ENCODE measurements at places on chromosomes 7 and 10. TPM values are rescaled to one million over a fixed set of nuclear protein-coding genes. Genes with fewer than 3 reads are reported as not detected.

Gene POLR2J
- total RNA-seq = 43.6 TPM

Gene SOSTDC1
- 0.12 TPM for total RNA-seq

Gene GIMAP5
- 9.8 TPM for total RNA-seq

Gene GDF2
- not detected for total RNA-seq

Gene CPED1
- total RNA-seq = 58.6 TPM

Gene UNC5B
- 115 TPM for total RNA-seq

Gene FKBP6
- total RNA-seq = not detected

Gene DUSP5
- 15.9 TPM for total RNA-seq

Gene TRIM50
- total RNA-seq = 1.3 TPM

Gene NXPH1
- 0.95 TPM for total RNA-seq

Gene HYAL4
- total RNA-seq = not detected

Gene RUFY2
- 25.0 TPM for total RNA-seq

- no peak for DNase-seq
Measured at GRCh38 chr7:35998481-35998880, 154.6 kb upstream of the EEPD1 start.

DNA sequence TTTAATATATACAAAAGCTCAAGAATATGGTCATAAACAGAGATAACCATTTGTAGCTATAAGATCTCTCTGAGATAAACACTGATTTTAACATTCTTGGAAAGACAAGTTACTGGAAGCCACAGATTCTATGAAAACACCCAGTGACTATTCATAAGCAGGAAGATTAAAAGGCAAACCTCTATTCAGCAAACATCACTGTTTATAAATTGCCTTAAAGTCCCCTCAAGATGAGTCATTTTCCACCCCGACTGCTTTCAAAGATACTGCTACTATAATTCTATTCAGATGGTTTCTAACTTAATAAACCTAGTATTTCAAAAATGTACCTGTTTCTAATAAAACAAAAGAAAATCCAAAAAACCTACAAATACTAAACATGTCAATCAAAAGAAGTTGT, 21.0 kb downstream of the TM9SF3 start:
- no peak for DNase-seq

GRCh38 chr10:73800560-73801252, 10.7 kb downstream of the NDST2 start:
- DNase-seq = no peak

DNA sequence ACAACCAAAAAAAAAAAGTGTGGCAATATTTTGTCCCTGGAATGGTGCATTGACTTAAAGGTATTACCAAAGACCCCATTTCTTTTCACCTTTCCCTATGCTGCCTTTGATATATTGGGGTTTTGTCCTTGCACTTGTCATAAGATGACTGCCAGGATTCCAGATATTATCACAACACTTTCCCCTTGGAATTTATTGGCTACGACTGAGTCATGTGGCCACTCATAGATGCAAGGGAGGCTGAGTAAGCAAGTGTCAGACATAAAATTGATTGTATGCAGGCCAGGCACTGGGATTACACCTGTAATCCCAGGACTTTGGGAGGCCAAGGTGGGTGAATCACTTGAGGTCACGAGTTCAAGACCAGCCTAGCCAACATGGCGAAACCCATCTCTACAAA, 83.6 kb downstream of the PPP1R3C start:
- no peak for DNase-seq

DNA sequence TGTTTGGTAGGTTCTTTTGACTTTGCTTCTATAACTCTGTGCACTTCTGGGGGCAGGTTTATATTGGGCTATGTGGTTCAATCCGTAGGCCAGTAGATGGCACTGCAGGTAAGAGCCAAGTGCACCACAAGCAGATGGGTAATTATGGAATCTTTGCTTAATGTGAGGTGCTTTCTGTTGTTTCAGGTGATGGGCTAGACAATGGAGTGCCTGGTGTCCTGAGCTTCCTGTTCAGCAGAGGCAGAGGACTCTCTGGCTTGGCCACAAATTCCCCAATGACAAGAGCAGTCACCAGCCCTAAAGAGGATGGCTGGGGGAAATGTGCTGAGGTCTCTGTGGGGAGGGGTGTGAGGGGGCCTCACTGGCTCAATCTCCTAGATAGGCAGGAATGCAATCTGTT, 455.0 kb downstream of the CCSER2 start:
- no peak for DNase-seq

- no peak for DNase-seq
Measured at GRCh38 chr7:5357951-5358350, 65.7 kb downstream of the TNRC18 start.

- DNase-seq = peak; percentile 87
Measured at GRCh38 chr10:101014230-101014884, 14.7 kb downstream of the LZTS2 start.

- peak; percentile 52 for DNase-seq
Measured at GRCh38 chr7:33050535-33051318, 11.8 kb downstream of the NT5C3A start.

GRCh38 chr10:122014652-122015248, 25.8 kb downstream of the TACC2 start:
- DNase-seq = peak; percentile 56

DNA sequence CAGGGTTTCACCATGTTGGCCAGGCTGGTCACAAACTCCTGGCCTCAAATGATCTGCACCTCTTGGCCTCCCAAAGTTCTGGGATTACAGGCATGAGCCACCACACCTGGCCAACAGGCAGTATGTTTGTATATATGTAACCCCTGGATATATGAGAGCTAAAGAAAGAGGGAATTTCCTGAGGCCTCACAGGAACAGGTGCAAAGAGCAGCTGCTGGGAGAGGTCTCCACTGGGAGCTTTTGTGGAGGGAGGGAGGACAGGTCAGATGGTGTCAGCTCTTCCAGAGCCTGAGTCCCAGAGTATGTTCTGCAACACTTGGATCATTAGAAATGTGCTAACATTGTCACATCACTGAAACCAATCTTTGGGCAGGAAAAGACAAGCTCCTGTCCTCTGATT, 110.1 kb upstream of the KIF5B start:
- no peak for DNase-seq

DNA sequence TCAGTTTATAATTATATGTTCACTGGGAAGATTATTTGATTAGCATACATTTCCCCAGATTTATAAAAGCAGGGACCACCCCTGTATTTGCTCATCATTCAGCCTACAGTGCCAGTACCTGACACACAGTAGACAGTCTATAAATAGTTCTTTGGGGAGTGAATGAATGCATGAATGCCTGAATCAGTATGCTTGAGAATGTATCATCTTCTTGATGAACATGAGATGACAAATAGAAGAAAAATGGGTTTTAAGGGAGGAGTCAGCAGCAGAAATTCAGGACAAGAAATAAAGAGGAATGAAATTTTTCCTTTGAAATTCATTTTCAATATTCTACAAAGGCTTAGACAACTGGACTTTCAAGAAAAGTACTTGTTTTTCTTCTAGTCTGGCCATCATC, 295.8 kb upstream of the LRRTM3 start:
- DNase-seq = no peak

DNA sequence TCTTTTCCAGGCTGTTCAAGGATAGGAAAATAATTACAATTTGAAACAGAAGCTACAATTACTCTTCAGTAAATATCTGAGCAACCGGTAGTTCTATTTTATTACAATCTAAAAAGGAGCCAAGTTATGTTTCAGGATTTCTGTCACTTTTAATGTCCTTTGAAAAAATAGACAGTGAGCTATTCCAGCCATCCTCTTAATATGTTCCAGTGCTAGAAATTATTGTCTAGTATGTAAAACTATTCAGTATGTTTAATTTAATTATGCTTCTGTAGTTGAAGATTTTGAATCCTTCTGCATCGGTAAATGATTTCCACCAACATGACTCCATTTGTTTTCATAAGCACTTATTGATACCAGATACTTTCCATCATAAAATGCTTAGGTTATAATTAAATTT, 129.6 kb upstream of the SEMA3D start:
- DNase-seq = no peak

DNA sequence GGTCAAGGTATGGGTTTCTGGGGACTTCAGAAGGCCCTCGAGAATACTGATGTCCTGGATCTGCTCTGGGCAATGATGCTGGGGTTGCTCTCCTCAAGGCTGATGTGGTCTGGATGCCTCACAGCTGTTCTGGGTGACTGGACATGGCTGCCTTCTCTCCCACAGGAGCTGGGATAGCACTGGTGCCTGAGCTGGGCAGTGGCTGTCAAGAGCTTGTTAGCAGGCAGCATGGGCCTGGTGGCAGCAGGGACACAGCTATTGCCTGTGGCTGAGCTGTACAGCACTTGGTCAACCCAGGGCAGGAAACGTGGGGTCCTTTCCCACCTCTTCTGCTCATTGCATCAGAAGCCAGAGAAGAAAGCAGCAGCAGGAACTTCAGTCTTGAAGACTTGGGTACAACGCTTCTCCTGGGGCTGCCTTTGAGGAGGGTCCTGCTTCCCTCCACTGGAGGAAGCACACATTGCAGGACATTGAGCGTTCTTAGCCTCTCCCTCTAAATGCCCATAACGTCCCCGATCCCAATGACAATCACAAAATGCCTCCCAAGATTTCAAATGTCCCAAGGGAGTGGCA, 13.0 kb downstream of the ADCYAP1R1 start:
- DNase-seq = no peak

- DNase-seq = no peak
Measured at GRCh38 chr10:24865783-24866182, 86.6 kb downstream of the PRTFDC1 start.

DNA sequence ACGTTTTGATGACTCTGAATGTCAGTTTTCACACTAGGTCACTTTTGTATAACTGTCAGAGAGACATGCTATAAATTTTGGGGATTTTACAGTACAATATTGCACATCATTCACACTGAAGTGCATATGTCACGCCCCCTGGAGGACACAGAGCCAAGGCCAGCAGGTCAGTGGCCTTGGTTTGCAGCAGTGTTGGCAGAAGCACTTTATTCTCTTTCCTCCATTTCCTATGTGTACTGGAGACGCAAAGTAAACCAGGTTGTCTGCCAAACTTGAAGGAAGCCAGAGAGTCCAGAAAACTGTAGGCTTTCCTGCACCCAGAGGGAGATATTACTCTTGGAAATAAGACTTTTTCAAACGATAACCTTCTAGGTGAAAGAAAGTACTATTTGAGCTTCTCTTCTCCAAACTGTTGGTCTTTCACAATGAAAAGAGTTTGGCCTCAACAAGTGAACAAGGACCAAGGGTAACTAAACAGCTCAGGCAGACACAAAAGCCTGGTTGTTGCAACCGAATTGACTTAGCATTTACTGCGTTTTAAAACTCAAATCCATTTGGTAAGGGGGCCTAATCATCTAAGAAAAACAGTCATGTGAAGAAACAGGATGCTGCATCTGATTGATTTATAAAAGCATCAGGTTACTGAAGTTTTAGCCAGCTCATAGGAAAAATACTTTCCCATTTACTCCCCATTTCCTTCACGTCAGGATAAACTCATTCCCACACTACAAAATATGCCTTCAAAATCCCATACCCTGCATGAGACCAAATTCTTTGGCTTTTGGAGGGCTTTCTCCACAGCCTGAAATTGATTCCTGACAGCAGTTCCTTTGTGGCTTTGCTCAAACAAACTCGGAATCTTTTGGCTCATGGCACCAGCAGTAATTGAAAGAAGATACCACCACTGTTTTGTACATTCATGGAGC, 83.0 kb upstream of the SEC61G start:
- no peak for DNase-seq

DNA sequence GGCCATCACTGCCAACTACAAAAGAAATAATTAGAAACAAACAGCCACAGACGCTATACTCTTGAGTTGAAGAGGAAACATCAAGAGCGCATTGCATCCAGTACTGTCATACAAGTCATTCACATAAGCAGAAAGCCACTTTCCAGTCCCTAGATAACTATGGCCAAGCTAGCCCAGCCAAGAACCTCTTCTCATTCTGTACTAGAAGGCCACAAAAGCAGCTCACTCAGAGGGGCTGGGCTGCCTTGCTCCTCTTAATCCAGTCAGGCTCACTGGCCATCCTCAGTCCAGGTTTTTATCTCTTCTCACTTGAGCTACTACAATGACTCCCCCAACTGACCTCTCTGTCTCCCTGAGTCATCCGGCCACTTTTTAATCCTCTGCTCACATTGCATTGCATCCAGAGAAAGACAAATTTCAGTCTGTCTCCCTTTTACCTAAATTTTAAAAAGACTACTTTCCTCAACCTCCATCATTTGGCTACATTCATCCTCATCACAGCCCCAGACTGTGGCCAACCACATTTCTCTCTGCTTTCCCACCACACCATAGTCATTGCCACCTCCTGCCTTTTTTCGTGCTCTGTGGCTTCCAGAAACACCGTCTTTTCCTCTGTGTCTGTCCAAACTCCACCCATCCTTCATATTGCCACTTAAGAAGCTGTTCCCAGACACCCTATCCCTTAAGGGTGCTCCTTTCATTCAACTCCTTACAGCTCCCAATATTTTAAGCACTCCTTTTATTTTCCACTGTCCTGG, 25.0 kb downstream of the PPP1R3C start:
- DNase-seq = no peak

DNA sequence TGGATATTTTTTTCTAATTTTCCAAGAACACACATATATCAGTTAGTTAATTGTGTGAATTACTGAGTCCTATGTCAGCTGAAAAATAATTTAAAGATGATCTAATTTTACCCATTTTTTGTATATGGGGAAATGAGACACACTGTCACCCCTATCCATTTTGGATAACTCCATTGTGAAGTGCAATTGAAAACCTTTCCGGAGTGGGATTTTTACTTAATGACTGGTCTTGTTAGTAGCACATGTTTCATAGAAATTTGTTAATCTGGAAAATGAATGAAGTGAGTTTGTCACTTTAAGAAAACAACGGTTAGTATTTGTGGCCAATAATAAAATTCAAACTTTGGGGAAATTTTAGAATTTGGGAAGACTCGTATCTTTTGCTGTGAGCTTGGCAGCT, 2.0 kb downstream of the GARS1 start:
- DNase-seq = no peak

DNA sequence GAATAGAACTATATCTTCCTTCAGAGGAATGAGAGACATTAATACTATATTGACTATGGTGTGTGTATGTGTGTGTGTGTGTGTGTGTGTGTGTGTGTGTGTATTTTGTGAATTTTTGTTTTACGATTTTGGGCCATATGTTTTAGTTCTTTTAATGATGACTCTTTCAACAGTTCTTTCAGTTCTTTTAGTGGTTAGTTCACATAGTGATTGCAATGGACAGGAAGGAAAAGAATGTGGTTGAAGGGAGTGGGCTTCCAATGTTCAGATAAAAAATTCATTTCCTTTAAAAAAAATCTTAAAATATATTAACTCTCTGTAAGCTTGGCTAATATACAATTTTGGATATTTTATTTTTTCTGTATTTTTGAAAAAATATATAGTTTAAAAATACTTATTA, 315.7 kb upstream of the DGKB start:
- no peak for DNase-seq

- DNase-seq = peak; percentile 9
Measured at GRCh38 chr10:93059975-93060886, at the start of gene CYP26C1. CYP26C1 (plus strand) TSS chr10:93060798; CDS start chr10:93061264, 466 bp downstream.

- DNase-seq = no peak
Measured at GRCh38 chr7:23196306-23196705, 14.5 kb downstream of the NUP42 start.

DNA sequence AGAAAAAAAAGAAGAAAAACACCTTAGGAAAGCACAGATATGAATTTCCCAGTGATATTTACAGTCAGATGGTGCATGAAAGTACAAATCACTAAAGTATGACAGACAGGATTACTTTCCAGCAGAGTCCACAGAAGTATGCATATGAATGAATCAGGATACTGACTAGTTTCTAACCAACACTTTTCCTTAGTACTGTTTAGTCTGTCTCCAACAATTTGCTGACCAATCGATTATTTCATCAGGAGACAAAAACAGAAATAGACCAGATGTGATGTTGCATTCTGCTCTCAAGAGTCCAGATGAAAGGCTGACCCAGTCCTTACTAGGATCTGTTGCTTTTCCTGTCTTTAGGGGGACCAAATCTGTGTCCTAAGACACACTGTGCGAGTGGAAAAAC, 14.6 kb downstream of the SLC35B4 start:
- no peak for DNase-seq
